Vagina (tissue), 2 donors: ENCODE measurements at places on chromosomes 13 and 19. TPM values are rescaled to one million over a fixed set of nuclear protein-coding genes. Genes with fewer than 3 reads are reported as not detected.

DNA sequence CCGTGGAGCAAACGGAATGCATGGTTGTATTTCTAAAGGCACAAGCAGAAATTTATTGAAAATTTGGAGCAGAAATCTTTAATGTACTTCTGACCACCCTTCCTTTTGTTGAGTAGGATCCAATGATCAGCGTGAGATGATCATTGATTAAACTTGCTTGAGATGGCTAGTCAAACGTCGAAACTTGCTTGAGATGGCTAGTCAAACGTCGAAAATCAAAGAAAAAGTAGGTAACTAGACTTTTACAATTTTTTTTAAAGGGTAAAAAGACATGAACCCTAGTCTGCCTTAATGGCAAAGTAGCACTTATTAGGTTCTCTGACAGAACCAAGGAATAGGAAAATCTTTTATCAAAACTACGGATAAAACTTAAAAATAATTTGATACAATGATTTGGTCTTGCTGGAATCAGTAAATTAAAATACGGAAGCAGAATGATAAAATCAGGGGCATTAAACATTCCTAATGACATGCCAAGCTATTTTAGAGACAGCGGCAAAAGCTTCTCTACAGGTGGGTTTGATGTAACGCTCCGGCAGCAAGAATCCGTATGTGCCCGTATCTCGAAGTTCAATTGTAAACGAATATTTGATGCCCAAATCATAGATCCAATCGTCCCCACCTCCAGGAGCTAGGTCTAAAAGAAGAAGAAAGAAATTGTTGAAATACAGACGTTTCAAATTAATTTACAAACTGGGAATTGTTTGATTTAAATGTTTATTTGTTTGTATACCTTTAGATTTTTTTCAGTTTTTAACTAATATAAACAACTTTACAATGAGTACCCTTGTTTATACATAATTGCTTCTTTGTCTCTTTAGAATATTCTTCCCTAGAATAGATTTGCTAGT, 841 bp upstream of the ZC3H13 start:
- peak overlapping the region; percentile 84 for H3K4me3 ChIP-seq
- H3K4me1 ChIP-seq: peaks cover 16% of the 10 kb centered on the region
- H3K27me3 ChIP-seq: no peaks in the 10 kb centered on the region

DNA sequence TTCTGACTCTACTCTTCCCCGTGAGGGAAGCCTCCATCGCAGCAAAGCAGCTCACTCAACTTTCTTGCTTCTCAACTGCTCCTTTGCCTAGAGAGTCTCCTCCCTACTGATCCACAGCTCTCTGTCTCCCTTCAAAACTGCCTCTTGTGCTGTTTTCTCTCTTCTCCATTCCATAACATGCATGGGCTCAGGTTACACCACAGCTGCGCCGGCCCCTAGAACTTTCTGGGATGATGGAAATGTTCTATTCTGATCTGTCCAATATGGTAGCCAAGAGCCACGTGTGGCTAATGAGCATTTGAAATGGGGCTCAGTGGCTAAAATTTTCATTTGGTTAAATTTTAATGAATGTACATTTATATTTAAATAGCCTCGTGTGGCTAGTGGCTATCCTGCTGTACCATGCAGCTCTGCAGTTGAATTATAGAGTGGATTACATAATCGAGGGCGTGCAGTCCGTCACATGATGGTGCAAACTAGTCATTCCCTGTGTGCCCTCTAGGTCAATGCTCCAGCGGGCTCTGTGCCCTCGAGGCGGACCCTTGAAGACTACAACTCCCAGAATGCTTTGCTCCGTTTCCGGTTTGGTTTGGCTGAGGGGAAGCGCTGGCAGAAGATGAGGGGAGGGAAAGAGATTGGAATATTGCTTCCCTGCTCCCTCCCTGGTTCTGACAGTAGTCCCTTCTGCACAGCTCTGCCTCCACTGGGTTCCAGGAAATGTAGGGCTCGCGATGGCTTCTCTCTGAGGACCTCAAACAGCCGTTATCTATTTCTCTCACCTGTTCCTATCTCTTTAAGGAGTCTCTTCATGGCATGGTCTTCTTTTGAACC, 109.8 kb downstream of the CACNA1A start:
- H3K4me1 ChIP-seq: peaks cover 15% of the 10 kb centered on the region
- no peak for DNase-seq
- H3K27ac ChIP-seq: no peak overlapping the region
- H3K27me3 ChIP-seq: no peaks in the 10 kb centered on the region

DNA sequence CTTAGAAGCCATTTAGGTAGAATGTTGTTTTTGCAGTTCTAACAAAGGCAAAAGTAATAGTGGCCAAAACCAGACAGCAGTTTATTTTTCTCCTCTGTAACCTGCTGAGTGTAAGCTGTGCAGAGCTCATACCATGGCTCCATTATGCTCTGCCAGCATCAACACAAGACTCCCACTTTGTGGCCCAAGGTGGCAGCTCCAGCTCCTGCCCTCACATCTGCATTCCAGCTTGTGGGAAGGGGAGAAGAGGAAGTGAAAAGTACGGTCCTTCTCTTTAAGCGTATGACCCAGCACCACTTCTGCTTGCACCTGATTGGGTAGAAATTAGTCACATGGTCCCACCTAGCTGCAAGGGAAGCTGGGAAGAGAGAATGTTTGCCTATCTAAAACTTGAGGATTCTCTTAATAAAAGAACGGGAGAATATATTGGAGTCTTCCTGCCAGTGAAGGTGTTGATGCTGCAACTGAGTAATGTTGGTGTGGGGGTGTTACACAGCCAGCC, 19.2 kb downstream of the ADGRE1 start:
- no peak overlapping the region for H3K27ac ChIP-seq
- H3K4me3 ChIP-seq: no peak overlapping the region
- H3K4me1 ChIP-seq: no peaks in the 10 kb centered on the region
- no peaks in the 10 kb centered on the region for H3K27me3 ChIP-seq
- no peaks in the 10 kb centered on the region for H3K36me3 ChIP-seq
- DNase-seq: no peak

GRCh38 chr19:18306209-18306887, 16.5 kb downstream of the LSM4 start:
- H3K36me3 ChIP-seq: no peaks in the 10 kb centered on the region
- DNase-seq: no peak
- peaks cover 51% of the 10 kb centered on the region for H3K4me1 ChIP-seq
- no peak overlapping the region for H3K4me3 ChIP-seq
- H3K27ac ChIP-seq: peak overlapping the region; percentile 98

DNA sequence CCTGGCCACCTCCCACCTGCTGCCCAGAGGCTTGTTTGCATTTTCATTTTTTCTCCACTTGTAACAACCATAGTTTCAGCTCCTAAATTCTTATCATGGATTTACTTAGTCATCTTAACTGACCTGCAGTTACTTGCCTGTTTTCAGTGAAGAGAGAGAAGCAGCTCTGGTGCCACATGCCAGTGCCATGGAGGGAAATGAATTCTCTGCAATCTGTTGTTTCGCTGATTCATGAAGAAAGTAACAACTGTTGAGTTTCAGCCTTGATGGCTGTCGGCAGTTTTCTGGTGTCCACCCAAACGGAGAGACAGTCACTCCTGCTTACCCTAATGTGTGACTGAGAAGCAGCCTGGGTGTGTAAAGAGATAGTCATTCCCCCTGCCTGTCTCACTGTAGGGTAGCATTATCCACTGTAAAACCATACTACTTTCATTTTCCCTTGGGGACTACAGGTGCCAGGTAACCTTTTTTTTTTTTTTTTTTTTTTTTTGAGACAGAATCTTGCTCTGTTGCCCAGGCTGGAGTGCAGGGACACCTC, 116.1 kb downstream of the DNAJC3 start:
- DNase-seq: no peak
- H3K4me1 ChIP-seq: no peaks in the 10 kb centered on the region
- no peaks in the 10 kb centered on the region for H3K36me3 ChIP-seq
- no peak overlapping the region for H3K4me3 ChIP-seq

GRCh38 chr13:74132152-74132775, 1.9 kb downstream of the KLF12 start:
- peaks cover 23% of the 10 kb centered on the region for H3K4me1 ChIP-seq
- no peaks in the 10 kb centered on the region for H3K27me3 ChIP-seq
- DNase-seq: no peak
- no peaks in the 10 kb centered on the region for H3K36me3 ChIP-seq
- H3K4me3 ChIP-seq: peak overlapping the region; percentile 87

DNA sequence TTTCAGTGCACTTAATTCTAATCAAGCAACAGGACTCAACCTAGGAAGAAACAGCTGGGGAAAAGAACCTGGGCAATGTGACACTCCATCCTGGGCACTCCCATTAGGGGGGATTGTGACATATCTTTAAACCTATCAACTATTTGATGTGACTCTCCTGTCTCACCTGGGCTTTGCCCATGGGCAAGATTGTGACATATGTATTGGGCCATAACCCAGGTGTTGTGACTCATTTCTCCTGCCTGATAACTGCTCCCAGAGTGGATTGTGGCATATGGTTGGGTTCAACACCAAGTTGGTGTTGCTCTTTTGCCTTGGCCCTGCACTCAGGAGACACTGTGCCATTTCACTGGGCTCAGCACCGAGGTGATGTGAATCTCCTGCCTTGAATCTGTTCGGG, 82.6 kb downstream of the ZNF723 start:
- no peak overlapping the region for H3K27ac ChIP-seq
- no peaks in the 10 kb centered on the region for H3K27me3 ChIP-seq
- no peaks in the 10 kb centered on the region for H3K4me1 ChIP-seq

DNA sequence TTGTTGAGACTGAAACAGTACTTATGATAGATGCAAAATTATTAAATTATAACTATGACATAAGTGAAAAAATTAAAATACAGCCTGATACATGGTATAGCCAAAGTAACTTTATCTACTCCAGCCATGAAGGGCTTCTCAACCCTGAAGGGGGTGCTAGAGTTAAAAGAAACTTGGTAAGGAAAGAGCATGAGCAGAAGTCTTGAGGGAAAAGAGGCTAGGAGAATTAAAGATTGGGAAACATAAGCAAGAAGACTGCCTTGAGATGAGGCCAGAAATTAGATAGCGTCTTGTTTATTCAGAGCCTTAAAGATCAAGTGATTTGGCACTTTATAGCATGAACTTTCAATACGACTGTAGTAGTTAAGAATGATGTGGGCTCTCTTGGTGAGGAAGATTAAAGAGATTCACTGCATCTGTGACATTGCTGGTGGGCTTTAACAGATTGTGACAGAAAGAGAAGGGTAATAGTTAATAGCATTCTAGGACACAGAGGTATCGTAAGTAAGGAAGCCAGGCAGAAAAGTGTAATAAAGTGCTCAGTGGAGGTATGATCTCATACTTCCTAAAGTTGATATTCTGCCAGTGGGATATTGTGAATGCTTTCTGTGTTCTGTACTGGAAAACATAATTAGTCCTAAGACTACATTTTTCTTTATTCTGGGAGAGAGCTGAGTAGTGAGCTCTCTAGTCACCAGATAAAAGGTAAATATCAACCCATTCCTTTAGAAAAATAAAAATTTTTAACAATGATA, 385.4 kb upstream of the PRR20A start:
- H3K27ac ChIP-seq: no peak overlapping the region
- no peak overlapping the region for H3K4me3 ChIP-seq
- DNase-seq: no peak
- H3K4me1 ChIP-seq: no peaks in the 10 kb centered on the region
- no peaks in the 10 kb centered on the region for H3K36me3 ChIP-seq
- no peaks in the 10 kb centered on the region for H3K27me3 ChIP-seq

DNA sequence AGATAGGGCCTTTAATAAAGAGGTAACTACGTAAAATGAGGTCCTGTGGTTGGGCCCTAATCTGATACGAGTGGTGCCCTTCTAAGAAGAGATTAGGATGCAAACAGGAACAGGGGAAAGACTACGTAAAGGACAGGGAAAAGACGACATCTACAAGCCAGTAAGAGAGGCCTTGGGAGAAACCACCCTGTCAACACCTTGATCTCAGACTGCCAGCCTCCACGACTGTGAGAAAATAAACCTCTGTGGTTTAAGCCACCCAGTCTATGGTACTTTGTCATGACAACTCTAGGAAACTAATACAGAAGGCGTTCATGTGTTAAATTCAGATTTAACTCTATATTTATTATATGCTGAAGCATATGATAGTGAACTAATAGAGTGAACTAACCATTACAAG, 566.3 kb downstream of the UQCRFS1 start:
- H3K27me3 ChIP-seq: no peaks in the 10 kb centered on the region
- no peak for DNase-seq
- no peak overlapping the region for H3K4me3 ChIP-seq
- H3K27ac ChIP-seq: no peak overlapping the region
- no peaks in the 10 kb centered on the region for H3K36me3 ChIP-seq

DNA sequence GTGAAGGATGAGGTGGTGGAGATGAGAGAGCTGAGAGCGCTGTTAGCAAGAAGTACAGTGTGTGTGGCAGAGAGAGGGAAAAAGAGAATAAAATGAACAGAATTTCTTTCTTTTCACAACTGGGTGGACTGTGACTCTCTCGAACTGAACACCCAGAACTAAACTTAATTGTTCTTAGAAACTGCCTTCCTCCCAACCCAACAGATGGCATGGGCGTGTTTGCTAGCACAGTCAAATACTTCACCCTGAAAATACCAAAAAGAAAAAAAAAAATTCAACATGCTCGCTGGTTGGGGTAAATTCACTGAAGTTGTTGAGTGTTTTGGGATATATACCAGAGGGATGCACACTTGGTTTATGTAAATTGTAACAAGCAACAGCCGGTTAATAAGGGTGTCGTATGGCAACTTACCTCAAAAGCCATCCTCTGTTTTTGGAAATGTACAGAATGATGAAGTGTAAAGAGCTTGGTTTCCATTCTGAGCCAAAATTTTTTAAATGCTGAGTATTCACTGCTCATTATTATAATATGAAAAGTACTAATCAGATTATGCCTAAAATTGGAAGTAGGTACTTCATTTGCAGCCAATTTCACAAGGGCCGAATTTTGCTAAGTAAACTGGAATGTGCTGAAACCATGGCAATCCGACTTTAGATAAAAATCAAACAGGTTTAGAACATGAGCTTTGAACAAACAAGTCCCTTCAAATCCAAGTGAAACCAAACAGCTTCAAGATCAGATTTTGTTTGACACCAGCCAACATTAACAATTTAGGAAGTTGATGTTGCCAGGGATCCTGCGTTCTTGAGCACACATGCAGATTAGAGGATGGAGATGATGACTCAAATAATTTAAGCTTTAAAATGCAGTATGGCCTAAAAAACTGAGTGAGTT, 115.8 kb downstream of the ZIC5 start:
- H3K27ac ChIP-seq: no peak overlapping the region
- H3K36me3 ChIP-seq: no peaks in the 10 kb centered on the region
- no peaks in the 10 kb centered on the region for H3K4me1 ChIP-seq
- DNase-seq: no peak
- H3K27me3 ChIP-seq: no peaks in the 10 kb centered on the region

The ZNF329 gene
- 9.6 TPM for total RNA-seq

The WDR87 gene
- total RNA-seq: not detected

The PPP1R37 gene
- total RNA-seq: 23.8 TPM

The LIN7B gene
- total RNA-seq: 23.8 TPM

The TUBA3C gene
- total RNA-seq: not detected

The USF2 gene
- 95.5 TPM for total RNA-seq

The ATP8B3 gene
- total RNA-seq: 3.2 TPM

The PRR22 gene
- total RNA-seq: 0.98 TPM

The VSTM1 gene
- total RNA-seq: not detected
